ENCODE measurements at places on chromosomes 7 and 10.

DNA sequence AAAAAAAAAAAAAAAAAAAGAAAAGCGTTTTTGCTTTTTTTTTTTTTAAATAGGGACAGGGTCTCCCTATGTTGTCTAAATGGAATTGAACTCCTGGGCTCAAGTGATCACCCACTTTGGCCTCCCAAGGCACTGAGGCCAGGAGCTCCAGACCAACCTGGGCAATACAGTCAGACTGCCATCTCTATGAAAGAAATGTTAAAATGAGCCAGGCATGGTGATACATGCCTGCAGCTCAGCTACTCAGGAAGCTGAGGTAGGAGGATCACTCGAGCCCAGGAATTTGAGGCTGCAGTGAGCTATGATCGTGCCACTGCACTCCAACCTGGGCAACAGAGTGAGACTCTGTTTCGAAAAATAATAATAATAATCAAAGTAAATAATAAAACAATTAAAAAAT is 16.5 kb upstream of the LMTK2 start:
- no peak for DNase-seq

GRCh38 chr7:93914581-93915066 is 6.9 kb upstream of the GNG11 start:
- peak; percentile 79 for DNase-seq

- no peak for DNase-seq
Measured at GRCh38 chr10:127408733-127409132, 140.4 kb upstream of the NPS start.

DNA sequence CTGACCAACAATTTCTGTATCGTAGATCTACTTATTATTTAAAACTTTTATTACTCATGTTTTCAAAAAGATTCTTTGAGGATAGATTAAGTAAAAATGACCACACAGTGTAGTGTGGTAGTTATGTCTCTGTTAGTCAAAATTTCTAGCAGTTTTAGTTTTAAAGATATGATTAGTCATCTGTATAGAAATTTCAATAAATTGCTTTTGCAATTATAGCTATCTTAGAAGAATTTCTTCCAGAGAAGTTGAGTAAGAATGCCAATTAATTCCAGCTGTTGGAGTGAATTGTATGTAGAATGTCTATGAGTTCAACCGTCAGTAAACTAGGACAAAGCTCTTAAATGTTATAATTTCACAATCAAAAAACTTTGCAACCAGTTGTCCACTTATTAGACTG is 229.7 kb downstream of the CDK14 start:
- peak; percentile 75 for DNase-seq

DNA sequence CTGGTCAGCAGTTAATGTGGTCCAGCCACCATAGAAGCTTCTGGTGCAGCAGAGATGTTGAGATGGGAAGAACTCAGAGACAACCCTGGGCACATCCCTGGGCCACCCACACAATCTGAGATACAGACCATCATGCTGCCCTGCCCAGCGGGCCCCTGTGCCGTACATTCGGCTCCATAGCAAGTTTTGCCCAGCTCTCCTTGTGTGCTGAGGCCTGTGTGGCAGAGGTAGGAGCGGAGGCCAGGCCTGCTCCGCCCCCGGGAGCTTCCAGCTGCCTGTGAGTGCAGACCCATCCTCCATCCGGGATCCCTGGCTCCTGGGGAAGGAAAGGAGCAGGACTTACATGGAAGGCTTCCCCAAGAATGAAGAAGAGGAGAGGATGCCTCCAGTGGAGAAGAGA is 140.3 kb downstream of the NEURL1 start:
- no peak for DNase-seq

- DNase-seq, result peak; percentile 16
Measured at GRCh38 chr7:138980563-138981291, 462 bp downstream of the KIAA1549 start.

- DNase-seq, result peak; percentile 27
Measured at GRCh38 chr7:5701085-5701914, 80.2 kb downstream of the RNF216 start.
